ENCODE measurements at places on chromosomes 6 and 20.

- DNase-seq: no peak
These were observed 223.9 kb downstream of the TSHZ2 start for GRCh38 chr20:53195876-53196610.

DNA sequence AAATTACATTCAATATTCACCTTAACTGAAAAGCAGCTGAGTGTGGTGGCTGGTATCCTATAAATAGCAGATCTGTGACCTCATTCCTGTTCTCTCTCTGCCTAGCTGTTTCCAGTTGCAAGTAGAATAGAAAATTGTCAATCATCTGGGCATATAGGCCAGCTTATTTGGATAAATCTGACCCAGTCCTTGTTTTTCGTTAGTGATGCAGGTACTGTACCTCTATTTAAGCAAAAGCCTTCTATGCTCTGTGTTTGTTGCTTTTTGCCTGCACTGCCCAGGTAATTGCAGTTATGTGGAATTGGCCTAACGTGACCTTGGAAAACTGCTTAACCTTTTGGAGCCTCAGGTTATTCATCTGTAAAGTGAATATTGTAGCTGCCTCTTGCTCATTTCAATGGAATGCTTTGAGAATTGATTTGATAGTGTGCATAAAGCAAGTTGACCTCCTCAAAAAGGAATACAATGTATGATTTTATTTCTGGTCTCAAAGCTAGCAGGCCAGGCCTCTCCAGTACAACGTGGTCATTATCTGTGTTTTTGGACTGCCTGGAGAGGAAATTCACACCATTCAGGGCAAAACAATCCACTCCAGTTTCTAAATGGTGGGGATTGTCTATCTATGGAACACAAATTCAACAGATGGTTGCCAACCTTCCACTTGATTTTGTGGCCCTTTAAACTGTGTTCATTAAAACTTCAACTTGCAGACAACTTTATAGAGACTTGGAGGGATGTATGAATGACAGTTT, 508.7 kb upstream of the CITED2 start:
- DNase-seq: no peak

GRCh38 chr6:55668591-55668990, 89.6 kb upstream of the HMGCLL1 start:
- DNase-seq: no peak

- DNase-seq: no peak
These were observed 72.4 kb downstream of the ASCC3 start for GRCh38 chr6:100808638-100809275.

All from smooth muscle cell of the brain vasculature (primary cell).